Hindlimb muscle (tissue), 1 donor: ENCODE measurements at places on chromosomes 12 and 14.

DNA sequence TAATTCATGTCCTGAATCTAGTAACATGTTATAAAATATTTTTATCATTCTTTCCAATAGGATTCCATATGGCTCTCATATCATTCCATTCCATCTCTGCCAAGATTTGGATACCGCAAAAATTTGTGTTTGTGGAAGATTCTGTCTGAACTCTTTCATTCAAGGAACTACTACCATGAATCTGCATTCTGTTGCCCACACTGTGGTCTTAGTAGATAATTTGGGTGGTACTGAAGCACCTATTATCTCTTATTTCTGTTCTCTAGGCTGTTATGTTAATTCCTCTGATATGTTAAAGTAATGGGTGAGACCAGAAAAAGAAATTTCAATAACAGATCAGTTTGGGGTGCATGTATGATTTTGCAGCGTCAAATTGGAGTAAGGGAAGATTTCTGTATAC is 6.2 kb downstream of the RPL36AL start:
- no peak for DNase-seq

DNA sequence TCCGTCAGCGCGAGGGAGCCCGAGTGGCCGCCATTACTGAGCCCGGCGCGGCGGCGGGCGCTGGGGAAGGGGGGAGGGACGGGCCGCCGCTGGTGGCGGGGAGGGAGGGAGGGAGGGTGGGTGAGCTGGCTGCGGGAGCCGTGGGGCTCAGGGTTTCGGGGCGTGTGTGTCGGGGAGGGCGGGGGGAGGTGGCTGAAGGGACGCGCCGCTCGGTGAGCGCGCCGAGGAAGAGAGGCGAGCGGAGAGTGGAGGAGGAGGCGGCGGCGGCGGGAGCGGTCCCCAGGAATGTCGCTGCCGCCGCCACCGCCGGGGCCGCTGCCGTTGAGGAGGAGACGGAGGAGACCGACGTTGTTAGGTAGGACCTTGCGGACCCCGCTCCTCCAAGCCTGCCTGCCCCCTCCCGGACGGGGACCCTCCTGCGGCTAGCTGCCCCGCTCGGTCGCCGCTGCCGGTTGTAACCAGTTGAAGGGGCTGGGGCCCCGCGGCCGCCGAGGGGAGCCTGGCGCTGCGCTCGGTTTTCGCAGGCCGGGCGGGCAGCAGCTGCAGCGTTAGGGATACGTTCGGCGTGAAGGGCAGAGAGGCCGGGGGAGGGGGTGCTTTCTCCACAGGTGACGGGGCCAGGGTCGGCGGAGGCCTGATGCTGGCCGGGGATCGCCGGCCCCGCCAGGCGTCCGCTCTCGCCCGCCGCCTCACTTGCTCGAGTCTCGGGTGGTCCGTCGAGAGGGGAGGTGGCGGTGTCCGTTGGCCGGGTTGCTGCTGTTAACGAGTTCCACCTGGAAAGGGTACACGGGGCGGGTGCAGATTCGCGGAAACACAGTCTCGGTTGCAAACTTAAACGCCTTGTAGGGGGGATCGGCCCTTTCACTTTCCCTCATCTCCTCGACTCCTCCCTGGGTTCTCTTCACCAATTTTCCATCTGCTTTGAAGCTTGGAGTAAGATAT is at the start of gene ARHGAP5:
Gene ARHGAP5 (plus strand): TSS at position 224 of the 942 bp plus-strand sequence. CDS start 13,366 bp downstream, outside the sequence.
- DNase-seq: peak; percentile 74

DNA sequence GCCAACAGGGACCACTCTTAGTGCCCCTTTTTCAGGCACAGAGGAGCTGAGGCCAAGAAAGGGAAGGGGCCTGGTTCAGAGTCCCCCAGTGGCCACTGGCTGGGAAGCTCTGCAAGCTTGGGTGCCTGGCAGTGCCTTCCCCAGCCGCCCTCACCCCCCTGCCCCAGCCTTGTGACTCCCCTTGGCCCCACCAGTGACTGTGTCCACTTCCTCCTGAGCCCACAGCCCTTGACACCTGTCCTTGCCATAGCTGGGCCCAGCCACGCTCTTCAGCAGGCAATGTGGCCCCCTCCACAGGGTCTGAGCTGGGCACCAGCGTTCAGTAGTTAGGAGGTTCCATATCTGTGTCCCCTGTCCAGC is 19.0 kb upstream of the C14orf180 start:
- DNase-seq: no peak

DNA sequence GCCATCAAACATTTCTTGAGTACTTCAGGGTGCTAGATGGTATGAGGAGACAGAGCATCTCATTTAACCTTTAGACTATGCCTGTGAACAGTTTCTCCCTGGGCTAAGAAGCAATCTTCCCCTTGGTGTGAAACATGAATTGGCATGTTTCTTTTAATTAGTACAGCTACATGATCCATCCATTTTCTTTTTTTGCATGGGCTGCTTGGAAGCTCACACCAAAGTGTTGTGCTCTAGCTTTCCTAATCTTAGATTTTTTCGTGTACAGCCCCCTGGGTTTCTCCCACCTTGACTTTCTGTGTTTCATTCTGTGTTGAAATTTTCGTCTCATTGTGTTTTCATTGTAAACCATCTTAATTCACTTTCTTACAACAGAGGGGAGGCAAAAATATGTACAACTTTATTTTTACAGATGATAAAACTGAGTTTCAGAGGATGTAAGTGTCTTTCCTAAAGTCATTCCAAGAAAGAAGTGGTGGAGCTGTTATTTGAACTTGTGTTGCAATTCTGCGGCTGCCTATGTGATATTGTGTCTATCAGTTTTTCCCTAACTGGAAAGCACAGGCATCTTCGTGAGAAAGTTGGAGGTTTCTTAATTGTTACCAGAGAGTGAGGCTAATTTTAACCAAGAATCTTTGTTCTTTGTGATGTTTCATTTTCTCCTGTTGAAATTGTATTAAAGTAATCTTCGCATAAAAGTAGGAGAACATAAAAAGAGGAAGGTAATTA is 64.5 kb downstream of the DAAM1 start:
- DNase-seq: no peak
